ENCODE measurements at places on chromosomes 1 and 21.

- DNase-seq, result no peak
Observed at GRCh38 chr1:156970017-156970416, 49.6 kb downstream of the LRRC71 start.

DNA sequence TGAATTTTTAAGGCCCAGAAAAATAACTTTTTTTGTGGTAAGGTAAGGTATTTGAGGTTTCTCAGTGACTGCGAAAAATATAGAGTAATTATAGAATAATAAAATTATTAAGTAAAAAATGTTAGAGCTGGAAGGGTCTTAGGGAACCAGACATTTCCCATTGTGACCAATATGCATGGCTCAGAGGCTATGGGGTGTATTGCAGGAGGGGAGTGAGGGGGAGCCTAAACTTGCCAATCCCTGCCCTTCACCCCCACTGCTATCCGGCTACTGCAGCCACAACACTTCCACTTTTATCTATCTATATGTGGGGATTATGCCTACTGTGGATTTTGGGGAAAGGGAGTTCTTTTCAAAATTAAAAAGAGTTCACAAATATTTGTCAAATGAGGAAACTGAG, 7.6 kb upstream of the GADD45A start:
- DNase-seq, result no peak

GRCh38 chr21:33755354-33755753, 113.1 kb downstream of the ITSN1 start:
- DNase-seq, result no peak

DNA sequence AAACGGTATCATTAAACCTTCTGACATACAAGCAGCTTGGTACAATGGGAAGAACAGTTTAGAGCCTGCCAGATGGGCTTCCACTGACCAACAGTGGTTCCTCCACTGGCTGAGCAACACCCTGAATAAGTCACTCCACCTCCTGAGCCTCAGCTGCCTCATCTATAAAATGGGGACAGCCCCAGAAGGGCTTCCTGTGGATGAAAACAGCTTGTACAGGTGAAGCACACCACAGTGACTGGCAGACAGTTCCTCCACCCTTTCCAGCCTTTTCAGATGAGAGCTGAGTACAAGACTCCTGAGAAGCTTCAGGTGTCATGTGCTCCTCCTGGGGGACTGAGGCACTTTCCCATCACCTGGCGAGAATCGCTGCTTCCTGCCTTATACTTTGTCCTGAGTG, 2.1 kb downstream of the CAPZB start:
- DNase-seq, result no peak

GRCh38 chr1:166875302-166875733, 746 bp downstream of the TADA1 start:
- no peak for DNase-seq

GRCh38 chr21:29206445-29206844, 76.0 kb downstream of the MAP3K7CL start:
- no peak for DNase-seq

GRCh38 chr1:194024659-194025058, 838.2 kb upstream of the B3GALT2 start:
- DNase-seq, result peak; percentile 3

- peak; percentile 19 for DNase-seq
Observed at GRCh38 chr1:177174921-177175634, 4.3 kb downstream of the BRINP2 start.

- no peak for DNase-seq
Observed at GRCh38 chr1:157574836-157575235, 22.5 kb upstream of the FCRL5 start.

- DNase-seq, result no peak
Observed at GRCh38 chr1:7670334-7671145, 100.6 kb upstream of the VAMP3 start.
